Smooth muscle cell of the brain vasculature (primary cell): ENCODE measurements at places on chromosomes 12 and 14.

DNA sequence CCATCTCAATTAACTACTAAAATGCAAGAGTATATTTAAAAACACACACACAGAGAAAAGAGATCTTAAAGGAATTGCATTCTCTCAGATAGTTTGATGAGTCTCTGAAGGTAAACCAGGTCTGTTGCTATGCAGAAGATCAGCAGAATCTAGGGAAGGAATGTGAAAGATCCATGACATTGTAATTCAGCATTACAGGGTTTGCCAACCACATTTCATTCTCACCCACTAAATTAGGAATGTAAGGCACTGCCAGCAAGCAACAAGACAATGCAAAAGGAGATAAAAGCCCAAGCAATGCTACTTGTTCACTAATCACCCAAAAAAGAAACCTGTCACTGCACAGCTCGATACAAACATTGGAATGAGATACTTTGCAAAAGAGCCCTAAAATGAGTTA lies 106.3 kb downstream of the LRIG3 start:
- no peak for DNase-seq

GRCh38 chr14:36281309-36281708 lies 39.1 kb downstream of the MBIP start:
- no peak for DNase-seq

DNA sequence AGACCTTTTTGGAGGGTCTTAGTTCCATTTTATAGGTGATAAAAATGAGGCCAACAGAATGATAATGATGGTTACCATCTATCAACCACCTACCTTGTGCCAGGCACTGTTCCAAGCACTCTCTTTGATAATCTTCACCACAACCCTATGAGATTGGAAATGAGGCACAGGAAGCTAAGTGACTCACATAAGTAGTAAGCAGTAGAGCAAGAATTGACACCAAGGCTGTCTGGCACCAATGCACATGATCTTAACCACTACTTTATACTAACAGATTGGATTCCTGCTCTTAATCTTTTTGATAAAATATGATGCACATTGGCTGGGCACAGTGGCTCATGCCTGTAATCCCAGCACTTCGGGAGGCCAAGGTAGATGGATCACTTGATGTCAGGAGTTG lies 91.4 kb downstream of the DRAM1 start:
- DNase-seq, result no peak

GRCh38 chr14:37585101-37585511 lies 9.9 kb downstream of the FOXA1 start:
- no peak for DNase-seq

DNA sequence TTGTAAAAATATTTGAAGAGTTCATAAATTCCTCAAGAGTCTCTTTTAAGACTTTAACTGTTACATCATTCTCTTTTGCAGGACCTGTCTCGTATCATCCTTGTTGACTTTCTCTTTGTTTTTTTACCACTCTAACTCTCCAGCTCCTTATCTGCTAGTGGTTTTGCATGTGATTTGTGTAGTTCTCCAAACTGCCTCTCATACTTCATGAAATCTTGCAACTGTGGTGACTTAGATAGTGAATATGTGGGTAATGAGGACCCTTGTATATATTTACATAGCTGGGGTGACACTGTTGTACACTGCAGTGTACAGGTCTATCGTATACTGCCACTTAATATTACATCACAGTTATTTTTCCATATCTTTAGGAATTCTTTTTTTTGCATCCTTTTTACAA lies 40.2 kb upstream of the EMP1 start:
- no peak for DNase-seq

DNA sequence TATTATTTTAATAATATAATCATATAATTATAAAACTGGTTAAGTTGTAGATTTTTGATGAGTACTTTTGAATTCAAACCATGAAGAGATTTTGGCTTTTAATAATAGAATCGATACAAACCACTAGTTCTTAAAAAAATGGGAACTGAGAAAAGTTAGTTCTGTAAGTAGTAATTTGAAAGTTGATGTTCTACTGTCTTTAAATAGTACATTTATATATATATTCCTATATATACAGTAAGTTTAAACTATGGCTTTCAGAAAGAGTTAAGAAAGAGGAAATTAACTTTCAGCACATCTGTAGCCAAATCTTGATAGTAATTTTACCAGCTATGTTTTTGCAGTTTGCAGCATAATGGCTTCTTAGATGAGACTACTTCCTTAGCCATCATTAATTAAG lies 7.8 kb downstream of the LRRK2 start:
- DNase-seq, result no peak

GRCh38 chr12:132776816-132777568 lies 15.4 kb upstream of the ANKLE2 start:
- DNase-seq, result peak; percentile 68

DNA sequence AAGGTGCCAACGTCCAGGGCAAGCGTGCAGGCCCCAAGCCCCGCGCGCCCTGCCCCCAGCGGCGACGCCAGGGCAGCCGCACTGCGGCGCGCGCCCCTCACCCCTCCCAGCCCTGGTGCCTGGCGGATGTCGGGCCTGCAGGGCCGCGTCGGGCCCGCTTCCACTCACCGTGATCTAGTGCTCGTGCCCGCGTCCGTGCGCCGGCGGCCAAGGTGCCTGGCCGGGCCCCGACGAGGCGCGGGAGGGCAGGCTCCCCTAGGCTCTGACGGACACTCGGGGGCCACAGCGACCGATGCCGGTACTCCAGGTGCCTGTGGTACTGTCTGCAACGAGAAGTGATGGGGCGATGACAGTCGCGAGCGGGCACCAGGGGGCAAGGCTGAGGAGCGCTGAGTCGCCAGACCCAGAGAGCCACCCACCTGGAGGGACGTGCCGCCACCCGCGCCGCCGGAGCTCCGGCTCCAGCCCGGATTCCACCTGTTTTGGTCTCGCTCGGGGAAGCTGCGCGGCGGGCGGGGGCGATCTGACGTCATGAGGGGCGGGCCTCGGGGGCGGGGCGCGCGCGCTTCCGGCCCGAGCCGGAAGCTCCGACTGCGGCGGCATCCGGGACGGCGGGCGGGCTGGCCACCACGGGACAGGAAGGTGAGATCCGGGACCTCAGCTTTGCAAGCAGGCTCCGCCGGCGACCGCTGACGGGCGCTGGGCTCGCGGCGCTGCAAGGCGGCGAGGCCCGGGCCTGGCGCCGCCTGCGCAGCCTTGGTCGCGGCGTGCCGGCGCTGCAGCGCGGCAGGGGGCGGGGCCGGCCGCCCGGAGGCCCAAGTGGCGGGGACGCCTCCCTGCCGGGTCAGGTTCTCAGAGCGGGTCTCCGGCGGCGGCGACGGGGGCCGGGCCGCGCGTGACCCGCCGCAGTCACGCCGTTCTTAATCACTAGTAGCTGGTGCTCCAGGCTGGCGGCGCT lies at the start of the genes LYSET and MOAP1:
LYSET (plus strand) TSS at position 927 of the 958 bp plus-strand sequence. CDS start 89 bp downstream, outside the sequence.
MOAP1 (minus strand) TSS at position 507 of the 958 bp plus-strand sequence. CDS start 655 bp downstream, outside the sequence.
- DNase-seq, result peak; percentile 26

DNA sequence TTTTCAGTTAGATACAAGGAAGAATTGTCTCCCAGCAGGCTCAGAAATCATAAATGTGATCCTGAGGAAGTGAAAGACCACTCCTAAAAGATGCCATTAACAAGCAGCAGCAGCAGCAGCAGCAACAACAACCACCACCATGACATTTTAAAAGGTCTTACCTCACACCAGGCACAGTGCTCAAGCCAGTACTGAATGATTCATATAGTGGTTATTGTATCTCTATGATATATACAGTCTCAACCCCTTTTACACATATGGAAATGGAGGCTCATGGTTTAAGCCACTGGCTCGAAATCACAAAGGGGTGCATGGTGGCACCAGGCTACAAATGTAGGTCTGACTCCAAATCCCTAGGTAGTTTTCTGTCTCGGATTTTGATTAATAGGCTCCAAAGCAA lies 126.9 kb downstream of the KTN1 start:
- no peak for DNase-seq

DNA sequence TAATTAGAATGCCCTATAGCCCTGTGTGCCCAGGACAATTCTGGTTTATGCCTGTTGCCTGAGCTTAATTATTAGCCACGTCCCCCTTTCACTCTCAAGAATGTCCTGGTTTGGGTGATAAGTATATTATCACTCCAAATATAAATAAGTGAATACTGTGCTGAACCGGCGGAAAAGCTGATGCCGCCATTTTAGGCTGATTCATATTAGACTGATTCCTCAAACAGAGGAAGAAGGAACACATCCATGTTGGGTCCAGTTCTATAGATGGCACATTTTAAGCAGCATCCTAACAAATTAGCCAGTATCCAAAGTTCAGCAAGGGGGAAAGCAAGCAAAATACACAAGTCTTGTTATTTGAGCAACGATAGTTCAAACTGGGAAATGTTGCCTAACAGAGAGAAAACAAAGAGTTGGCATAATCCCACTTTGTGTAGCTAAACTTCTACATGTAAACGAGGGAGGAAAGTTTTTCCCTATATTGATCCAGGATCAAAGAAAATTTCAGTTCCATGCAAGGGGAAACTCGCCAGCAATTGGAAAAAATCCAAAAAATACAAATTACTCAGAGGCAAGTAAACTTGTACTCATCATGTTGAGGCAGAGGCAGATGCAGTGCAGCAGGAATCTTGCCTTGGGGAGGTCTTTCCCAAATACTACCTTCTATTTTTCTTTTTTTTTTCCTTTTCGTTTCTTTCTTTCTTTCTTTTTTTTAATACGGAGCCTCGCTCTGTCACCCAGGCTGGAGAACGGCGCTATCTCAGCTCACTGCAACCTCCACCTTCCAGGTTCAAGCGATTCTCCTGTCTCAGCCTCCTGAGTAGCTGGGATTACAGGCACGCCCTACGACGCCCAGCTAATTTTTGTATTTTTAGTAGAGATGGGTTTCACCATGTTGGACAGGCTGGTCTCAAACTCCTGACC lies 96.2 kb downstream of the ITPR2 start:
- DNase-seq, result peak; percentile 58

DNA sequence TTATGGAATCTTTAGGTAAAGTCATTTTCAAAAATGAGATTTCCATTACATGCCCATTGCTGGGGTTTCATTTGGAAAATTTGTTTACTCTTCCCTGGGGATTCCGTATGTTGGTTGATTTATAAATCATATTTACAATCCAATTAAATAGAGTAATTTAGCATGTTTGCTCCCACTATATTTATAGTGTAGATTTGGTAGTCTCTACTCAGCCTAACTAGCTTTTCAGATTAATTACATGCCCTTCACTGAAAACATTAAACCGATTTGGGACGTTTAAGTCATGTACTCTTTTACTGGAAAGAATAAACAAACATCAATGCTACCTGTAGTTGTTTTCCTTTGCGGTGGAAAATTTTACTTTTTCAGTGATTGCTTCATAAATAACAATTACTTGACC lies 10.4 kb downstream of the PAX9 start:
- DNase-seq, result no peak

- DNase-seq, result no peak
These were observed 235.9 kb upstream of the KITLG start for GRCh38 chr12:88816201-88816600.

GRCh38 chr12:25459541-25459951 lies 93.5 kb downstream of the LMNTD1 start:
- DNase-seq, result no peak

DNA sequence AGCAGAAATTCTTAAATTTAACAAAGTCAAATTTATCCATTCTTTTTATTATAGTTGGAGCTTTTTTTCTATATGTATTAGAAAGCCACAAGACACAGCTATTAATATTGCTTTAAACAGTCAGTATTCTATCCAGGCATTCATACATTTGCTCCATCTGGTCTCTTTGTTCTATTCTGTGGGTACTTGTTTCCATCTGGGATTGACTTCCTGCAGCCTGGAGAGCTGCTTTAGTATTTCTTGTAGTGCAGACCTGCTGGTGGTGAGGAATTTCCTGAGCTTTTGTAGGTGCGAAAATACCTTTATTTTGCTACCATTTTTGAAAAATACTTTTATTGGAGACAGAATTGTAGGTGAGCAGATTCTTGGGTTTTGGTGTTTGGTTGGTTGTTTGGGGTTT lies 29.0 kb downstream of the CCDC60 start:
- no peak for DNase-seq

- no peak for DNase-seq
These were observed 299.3 kb upstream of the STXBP6 start for GRCh38 chr14:25349269-25349668.

GRCh38 chr14:53022593-53022992 lies 71.7 kb upstream of the FERMT2 start:
- DNase-seq, result no peak

DNA sequence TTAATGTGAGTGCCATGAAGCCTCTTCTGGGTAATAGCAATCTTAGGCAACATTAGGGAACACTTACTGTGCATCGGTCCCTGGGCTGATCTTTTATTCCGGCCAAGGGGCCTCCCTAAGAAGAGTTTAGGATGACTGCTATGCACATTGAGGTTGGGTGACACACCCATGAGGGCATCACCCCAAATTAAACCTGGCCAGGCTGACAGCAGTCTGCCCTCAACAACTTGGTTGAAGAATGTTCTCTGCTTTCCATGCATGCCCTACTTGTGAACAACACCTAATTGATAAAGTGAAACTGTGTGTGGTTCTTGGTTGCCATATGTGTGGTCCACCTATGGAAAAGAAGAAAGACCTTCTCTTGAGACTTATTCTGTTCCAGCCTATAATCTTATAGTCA lies 1098.0 kb downstream of the BCL11B start:
- DNase-seq, result no peak

- no peak for DNase-seq
These were observed 136.5 kb downstream of the FBXL14 start for GRCh38 chr12:1457901-1458300.

DNA sequence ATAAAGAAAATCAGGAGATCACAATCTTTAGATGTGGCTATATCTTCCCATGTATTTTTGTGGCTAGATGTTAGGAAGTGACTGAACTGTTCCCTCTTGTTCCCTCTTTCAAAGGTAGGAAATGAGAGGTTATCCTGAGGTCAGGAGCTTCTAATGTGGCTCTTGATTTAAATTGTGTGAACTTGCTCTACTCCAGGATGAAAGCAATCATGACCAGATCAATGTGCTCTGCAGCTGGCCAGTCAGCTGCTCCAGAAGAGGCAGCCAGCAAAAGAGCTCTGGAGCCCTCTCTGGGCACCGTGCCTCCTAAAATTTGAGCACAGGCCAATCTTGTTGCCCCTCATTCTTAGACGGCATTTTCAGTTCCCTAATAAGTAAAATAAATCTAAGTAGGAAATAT lies 32.0 kb downstream of the CDK17 start:
- DNase-seq, result no peak

DNA sequence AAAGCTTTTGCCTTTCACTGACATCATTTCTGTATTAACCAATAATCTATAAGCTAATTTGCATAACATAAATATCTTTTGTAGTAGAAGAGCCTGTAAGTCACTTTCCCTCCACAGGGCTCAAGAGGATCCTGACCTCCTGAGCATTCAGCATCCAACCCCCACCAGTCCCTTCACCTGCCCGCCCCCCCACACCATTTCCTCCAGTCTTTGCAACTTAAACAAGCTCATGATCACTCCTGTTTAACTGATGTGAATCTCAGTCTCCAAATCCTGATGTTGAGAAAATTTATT lies 12.0 kb upstream of the CRY1 start:
- DNase-seq, result no peak

DNA sequence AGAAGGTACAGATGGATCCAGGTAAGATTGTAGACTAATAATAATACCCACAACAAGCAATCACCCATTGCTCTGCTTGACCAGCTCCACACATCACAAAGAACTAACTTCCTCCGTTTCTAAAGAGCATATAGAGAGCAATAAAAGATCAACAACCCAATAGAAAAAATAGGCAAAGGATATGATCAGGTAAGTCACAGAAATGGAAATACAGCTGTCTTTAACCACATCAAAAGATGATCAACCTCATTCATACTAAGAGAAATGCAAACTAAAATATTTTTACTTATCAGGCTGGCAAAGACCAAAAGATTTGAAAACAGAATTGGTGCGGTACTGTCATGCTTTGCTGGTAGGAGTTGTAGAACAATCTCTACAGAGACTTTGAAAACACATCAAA lies 8.9 kb downstream of the C2CD5 start:
- no peak for DNase-seq
